HepG2 (cell line): ENCODE measurements at places on chromosomes 2 and 18. TPM values are rescaled to one million over a fixed set of nuclear protein-coding genes. Genes with fewer than 3 reads are reported as not detected.
A peak's percentile ranks its signal among the peaks of the same experiment; 100 is the strongest.

DNA sequence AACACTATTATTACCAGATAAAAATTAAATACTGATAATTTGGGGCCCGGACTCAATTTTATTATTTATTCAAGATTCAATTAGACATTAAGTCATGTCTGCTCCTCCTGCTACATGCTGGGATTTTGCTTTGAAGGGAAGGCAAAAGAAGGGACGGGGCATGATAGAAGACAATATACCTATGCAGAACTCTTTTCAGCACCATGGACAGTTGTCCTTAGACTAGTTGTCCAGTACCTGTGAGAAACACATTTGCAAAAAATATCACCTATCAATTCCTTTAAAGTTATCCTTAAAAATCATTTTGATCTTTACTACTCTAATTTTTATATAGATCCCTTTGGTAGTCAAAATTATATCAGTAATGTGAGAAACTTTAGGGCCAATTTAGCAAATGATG lies 100.2 kb upstream of the SULT1C3 start:
- H3K27me3 ChIP-seq = no peaks in the 10 kb centered on the region
- H3K27ac ChIP-seq = no peak overlapping the region
- peak; percentile 21 for DNase-seq
- no peaks in the 10 kb centered on the region for H3K36me3 ChIP-seq
- no peak overlapping the region for H3K4me3 ChIP-seq

GRCh38 chr2:225337183-225337582 lies 62.3 kb upstream of the NYAP2 start:
- no peaks in the 10 kb centered on the region for H3K27me3 ChIP-seq
- H3K4me3 ChIP-seq = no peak overlapping the region
- no peak for DNase-seq
- no peaks in the 10 kb centered on the region for H3K4me1 ChIP-seq
- H3K27ac ChIP-seq = no peak overlapping the region
- H3K36me3 ChIP-seq = no peaks in the 10 kb centered on the region

DNA sequence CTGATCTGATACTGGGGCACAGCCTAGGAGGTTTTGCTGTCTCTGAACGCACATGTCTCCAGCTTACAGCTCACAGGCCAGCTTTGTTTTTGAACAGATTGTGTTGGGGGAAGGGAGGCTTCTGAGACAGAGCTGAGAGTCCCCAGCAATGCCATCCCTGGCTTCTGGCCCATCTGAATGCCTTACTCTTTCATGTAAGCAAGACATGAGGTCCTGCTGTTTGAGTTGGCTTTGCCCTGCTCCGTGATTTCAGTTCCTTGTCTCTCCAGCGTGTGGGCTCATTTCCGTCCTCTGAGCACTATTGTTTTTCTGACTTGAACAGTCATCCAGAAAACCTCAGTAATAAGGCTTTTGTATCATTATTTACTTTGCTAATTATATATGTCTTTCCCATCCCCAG lies 194.9 kb upstream of the TNP1 start:
- DNase-seq = no peak
- H3K4me3 ChIP-seq = no peak overlapping the region
- H3K36me3 ChIP-seq = no peaks in the 10 kb centered on the region
- no peak overlapping the region for H3K27ac ChIP-seq

GRCh38 chr2:19312949-19313348 lies 45.5 kb downstream of the OSR1 start:
- H3K4me1 ChIP-seq = peaks cover 14% of the 10 kb centered on the region
- H3K27ac ChIP-seq = no peak overlapping the region
- no peaks in the 10 kb centered on the region for H3K27me3 ChIP-seq

ACSL3 gene
- 365 and 432 TPM in 2 replicates for polyA plus RNA-seq

CPLX4 gene
- polyA plus RNA-seq = not detected in 2 replicates
